ENCODE measurements at places on chromosomes 12 and 14.

- DNase-seq, result no peak
Measured at GRCh38 chr14:101462726-101463565, 98.3 kb upstream of the DIO3 start.

DNA sequence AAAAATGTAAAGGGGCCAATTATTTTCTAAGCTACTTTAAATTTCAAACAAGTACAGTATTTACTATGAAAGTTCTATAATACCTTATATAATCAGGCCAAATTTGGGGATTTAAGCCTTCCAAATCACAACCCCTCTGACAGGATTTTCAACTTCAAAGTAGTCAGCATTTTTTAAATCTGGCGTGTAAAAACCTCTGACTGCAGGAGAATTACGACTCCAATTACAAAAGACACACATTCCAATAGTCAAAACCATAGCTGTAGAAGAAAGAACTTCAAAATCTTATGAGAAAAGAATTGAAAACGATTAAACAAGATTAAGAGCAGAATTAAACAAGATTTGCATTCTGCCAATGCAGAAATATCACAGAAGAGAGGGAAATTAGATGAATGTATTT is 12.7 kb downstream of the OSBPL8 start:
- no peak for DNase-seq

GRCh38 chr12:92234533-92234932 is 88.9 kb upstream of the BTG1 start:
- DNase-seq, result no peak

GRCh38 chr12:48061938-48062719 is 43.8 kb downstream of the SENP1 start:
- no peak for DNase-seq

GRCh38 chr14:100727873-100728240 is 1.2 kb downstream of the DLK1 start:
- DNase-seq, result no peak

GRCh38 chr12:100955139-100955538 is 160.6 kb downstream of the ANO4 start:
- DNase-seq, result no peak

GRCh38 chr12:51814311-51815088 is 34.0 kb downstream of the FIGNL2 start:
- DNase-seq, result peak; percentile 90

DNA sequence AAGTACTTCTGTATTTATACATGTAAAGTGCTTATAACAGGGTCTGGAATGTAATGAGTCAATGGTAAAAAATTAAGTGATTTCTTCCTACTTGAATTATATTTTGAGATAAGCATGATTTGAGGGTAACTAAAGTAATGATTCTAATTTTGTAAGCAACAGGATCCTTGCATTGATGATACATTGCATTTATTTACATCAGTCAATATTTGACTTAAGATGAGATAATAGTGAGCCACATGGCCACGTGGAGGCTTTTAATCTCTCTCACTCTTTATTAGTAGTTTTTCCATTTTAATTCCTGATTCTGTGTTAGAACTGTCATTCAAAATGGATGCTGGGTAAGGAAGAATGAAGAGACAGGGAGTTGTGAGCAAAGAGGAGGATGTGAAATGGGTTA is 298.1 kb upstream of the PRICKLE1 start:
- DNase-seq, result no peak

- DNase-seq, result no peak
Measured at GRCh38 chr14:93135399-93135798, 19.7 kb upstream of the ITPK1 start.

DNA sequence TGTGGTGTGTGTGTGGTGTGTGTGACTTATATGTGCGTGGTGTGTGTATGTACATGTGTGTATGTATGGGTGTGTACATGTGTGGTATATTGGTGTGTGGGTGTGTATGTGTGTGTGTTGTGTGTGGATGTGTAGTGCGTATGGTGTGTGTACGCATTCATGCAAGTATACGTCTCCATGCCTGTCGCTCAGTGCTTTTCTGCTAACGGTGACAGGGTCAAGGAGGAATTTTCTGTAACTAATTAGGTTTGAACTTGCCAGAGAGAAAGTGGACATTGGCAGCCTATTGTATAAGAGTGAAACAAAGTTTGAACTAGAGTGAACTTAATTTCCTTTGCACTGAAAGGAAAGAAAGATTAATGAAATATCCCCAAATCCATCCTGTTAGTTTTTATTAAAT is 120.9 kb upstream of the GSC start:
- no peak for DNase-seq

GRCh38 chr12:15435597-15435996 is 113.3 kb downstream of the PTPRO start:
- no peak for DNase-seq

DNA sequence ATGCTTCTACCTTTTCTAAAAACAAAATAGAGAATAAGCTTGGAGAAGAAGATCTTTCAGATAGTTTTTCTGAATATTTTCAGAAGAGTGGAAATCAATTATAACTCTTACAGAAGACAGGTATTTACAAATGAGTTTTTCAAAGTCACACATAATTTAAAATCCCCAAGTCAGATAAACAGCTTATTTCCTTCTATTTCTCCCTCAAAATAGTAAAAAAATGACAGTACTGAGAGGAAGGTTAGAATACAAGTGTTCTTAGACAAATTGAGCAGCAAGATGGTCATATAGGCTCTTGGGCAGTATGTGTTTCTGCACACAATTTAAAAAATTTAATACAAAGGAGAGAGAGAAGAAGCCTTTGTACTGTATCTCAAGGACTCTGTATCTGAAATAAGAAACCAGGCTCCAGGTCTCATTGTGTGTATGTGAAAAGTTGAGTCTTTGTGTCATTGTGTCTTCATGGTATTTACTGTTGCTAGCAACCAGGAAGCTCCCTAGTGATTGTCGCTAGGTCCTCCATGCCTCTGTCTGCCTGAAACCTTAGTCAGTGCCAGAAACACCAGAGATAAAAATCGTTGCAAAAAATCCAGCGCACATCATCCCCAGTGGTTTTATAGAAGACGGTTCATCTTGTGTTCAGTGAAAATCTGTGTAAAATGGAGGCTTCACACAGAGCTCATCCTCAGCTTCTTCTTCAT is 12.9 kb upstream of the TUBA1A start:
- no peak for DNase-seq
